ENCODE measurements at places on chromosomes 2 and 18.

DNA sequence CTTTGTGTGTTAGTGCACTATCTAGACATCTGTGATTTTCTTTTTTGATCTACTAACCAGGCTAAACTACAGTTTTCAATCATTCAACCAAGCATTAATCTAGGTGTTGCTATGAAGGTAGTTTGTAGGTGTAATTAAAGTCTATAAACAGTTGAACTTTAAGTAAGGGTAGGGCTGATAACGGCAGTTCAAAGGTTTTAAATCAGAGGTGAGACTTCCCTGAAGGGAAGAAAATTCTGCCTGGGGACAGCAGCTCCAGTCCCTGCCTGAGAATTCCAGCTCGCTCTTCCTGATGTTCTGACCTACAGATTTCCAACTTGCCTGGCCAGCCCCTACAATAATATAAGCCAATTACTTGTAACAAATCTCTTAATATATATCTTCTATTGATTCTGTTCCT lies 663.9 kb downstream of the MBD2 start:
- DNase-seq: no peak

- no peak for DNase-seq
Measured at GRCh38 chr18:13387855-13388548, 169.4 kb downstream of the LDLRAD4 start.

GRCh38 chr2:44934983-44935728 lies 6.3 kb upstream of the SIX3 start:
- DNase-seq: no peak

GRCh38 chr2:26838121-26838906 lies 9.6 kb upstream of the DPYSL5 start:
- DNase-seq: no peak

- DNase-seq: no peak
Measured at GRCh38 chr18:48814490-48815178, 136.1 kb downstream of the SMAD7 start.

DNA sequence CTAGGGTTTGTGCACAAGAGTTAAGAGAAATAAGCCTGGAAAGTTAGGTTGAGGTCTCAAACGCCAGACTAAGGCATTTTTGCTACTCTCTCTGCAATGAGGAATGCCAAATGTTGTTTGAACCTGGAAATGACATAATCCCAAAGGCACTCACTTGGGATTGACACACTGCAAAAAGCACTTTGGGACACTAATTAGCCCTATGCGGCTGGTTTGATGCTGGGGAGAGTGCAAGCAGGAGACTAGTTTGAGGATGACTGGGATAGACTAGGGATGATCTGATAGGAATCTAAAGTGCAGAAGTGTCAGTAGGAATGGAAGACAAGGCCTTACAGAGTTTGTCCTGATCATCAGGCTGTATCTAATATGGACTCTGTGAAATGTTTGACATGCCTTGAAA lies 469.0 kb downstream of the SLC4A3 start:
- no peak for DNase-seq

GRCh38 chr2:234273887-234274584 lies 222.8 kb downstream of the ARL4C start:
- no peak for DNase-seq

DNA sequence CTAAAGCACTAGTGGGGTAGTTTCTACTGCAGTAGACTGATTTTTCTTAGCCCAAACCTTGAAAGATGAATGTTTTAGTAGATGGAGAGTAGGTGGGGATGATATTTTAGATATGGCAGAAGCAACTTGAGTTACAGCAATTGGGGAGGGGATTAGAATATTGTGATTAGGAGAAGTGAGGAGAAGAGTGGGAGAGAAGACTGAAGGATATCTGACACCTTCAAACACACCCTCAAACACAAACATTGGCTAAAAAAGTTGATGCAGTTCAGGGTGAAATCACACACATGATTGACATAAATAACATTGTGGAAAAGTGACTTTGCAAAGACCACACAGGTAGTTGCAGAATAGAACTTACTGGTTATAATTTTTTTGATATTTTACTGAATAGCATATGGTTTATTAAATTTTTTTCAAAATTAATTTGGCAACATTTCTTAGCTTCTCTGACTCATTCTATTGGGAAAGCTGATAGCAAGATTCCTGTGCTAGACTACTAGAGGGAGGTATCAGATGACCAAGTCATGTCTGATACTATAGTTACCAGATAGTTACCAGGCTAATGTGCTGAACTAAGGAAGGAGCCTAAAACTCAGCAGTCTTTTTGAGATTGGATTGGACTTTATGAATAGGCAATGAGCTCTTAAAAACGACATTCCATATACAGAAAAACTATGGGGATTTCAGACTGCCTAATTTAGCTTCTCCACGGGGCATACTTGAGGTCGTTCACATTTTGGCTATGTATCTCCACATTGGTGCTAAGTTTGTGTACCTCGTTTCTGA lies 73.0 kb downstream of the ACTR3 start:
- DNase-seq: no peak

DNA sequence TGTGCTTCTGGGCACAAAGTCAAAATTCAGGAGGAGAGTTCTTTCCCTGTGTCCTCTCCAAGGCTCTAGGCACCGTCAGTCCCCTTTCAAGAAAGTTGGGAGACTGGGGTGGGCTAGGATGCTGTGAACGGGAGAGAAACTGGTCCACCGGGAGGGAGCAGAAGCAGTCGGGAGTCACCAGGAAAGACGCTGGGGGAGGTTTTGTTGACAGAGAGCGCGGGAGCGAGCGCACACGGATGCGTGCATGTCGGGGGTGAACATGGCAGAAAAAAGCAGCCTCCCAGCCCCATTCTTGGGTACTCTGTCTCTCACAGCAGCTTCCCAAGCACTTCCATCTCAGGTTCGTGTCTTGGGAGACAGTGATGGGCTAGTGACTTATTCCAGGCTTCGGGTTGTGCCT lies 97.1 kb upstream of the PXDN start:
- no peak for DNase-seq

- no peak for DNase-seq
Measured at GRCh38 chr2:98643496-98644100, 35.2 kb downstream of the UNC50 start.

- no peak for DNase-seq
Measured at GRCh38 chr2:48551548-48551947, 21.6 kb downstream of the STON1 start.

DNA sequence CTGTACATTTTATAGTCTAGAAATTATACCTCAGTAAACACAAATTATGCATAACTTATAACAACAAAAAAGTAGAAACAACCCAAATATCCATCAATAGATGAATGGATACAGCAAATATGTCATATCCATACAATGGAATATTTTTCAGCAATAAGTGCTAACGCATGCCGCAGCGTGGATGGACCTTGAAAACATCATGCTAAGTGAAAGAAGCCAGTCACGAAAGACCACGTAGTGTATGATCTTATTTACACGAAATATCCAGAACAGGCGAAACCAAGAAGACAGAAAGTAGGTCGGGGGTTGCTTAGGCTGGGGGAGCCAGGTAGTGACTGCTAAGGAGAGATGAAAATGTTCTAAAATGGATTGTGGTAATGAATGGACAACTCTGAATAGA lies 167.1 kb upstream of the MYCN start:
- DNase-seq: no peak

DNA sequence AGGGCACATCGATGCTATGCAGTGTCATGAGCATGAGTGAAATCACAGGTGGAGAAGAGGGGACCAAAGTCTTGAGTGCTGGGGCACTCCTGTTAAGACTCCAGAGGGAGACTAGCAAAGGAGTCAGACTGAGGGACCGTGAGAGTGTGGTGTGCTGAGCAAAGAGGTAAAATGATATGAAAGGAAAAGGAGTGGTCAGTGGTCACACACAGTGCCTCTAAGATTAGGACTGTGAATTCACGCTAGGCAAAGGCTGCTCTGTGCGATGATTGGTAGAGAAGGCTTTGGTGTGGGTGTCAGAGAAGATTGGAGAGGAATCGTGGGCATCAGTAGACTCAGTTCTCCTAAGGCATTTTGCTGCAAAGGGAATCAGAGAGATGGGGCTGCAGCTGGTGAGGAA lies 12.8 kb downstream of the SOCS6 start:
- DNase-seq: no peak

DNA sequence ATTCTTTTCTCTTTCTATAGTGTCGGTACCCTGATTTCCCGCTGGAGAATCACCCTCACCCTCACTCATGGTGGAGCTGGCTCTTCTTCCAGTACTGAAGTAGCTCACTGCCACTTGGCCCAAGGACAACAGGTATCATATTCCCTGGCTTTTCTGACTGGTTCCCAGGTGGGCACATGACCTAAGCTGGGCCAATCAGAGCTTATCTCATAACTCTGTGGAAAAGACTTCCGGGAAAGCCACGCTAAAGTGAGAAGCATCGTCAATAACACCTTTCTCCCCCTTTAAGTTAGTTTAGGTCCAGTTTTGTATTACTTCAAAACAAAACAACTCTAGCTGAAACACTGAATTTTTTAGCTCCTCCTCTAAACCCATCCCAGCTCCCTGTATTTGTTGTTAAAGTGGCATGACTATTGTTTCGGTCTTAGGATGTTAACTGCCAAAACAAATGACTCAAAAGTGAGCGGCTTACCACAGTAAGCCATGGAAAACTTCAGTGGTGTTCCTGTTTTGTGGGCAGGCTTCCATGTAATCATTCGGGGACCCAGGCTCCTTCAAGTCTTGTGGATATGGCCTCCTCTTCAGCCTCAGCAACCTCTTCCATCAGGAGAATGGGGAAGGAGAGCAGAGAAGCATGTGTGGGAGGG lies 137.4 kb upstream of the DLX2 start:
- no peak for DNase-seq

DNA sequence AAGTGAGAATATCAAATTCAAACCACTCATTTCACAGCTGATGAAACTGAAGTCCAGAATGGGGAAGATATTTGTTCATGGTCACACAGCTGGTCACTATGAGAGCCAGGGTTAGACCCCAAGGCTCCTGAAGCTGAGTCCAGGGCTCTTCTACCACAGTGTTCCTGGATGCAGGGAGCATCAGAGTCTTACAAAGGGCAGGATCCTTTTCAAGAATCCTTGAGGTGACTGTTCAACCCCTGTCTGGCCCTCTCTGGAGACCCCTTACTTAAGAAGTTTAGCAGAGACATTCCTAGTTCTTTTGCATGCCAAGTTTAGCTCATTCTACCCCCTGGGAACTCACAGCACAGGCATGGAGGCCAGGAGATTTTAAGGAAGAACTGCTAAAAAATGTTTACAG lies 15.7 kb downstream of the PROKR1 start:
- DNase-seq: no peak
